ENCODE measurements at places on chromosomes 13 and 19.

DNA sequence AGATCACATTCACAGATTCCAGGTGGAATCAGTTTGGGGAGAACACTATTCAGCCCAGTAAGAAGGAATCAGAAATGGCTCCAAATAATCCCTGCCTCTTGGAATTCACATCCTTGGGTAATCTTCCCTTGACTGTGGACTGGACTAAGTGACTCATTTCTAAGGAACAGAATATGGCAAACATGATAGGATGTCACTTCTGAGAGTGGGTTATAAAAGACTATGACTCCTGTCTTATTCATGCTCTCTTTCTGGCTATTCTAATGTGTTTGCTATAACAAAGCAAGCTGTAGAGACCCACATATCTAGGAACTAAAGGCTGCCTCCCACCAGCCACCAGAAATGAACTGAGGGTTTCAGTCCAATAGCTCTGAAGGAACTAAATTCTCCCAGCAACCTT is 37.8 kb downstream of the MBD3L2B start:
- no peaks in the 10 kb centered on the region for H3K27me3 ChIP-seq
- H3K36me3 ChIP-seq, result peaks cover 35% of the 10 kb centered on the region
- peaks cover 4% of the 10 kb centered on the region for H3K4me1 ChIP-seq
- H3K4me3 ChIP-seq, result no peak overlapping the region
- H3K27ac ChIP-seq, result no peak overlapping the region
- DNase-seq, result no peak

- no peak overlapping the region for H3K27ac ChIP-seq
- H3K4me3 ChIP-seq, result no peak overlapping the region
- H3K27me3 ChIP-seq, result no peaks in the 10 kb centered on the region
- no peaks in the 10 kb centered on the region for H3K36me3 ChIP-seq
Observed at GRCh38 chr13:96540670-96541069, 450.8 kb downstream of the HS6ST3 start.

DNA sequence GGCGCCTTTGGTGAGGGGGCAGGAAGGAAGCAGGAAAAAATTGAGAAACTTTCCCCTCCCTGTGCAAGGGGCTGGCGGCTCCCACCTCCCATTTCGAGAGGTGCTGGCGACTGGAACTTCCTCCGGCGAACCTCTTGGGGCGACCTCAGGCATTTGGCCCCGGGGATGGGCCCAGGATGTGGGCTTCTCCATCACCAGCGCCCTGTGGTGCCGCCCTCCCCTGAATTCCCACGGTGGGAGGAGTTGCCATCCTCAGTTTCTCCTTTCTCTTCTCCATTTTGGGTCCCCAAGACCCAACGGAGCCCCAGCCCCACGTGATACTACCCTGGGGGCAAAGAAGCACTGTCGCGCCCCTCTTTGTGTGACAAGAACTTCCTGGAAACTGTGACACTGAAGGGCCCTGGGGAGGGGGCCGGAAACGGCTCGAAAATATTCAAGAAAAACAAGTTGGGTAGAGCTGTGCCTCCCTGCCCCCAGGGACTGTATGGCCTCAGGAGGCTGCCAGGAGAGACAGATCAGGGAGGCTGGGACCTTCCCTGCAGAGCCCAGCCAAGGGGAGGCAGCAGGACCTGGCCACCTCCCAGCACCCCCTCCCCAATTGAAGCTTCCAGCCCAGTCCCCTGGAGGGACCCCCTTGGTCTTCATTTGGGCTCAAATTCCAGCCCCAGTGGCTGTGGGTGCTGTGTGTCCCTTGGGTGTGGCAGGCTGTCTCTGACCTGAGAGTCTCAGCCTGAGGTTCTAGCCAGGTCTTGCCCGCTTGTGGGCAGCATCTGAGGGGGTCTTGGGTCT is 16.2 kb upstream of the AP1M2 start:
- peaks cover 3% of the 10 kb centered on the region for H3K36me3 ChIP-seq
- H3K27me3 ChIP-seq, result no peaks in the 10 kb centered on the region
- H3K4me1 ChIP-seq, result peaks cover 27% of the 10 kb centered on the region

- peak; percentile 21 for DNase-seq
- peaks cover 4% of the 10 kb centered on the region for H3K36me3 ChIP-seq
- peaks cover 37% of the 10 kb centered on the region for H3K4me1 ChIP-seq
Observed at GRCh38 chr19:46861691-46862502, 1.1 kb downstream of the ARHGAP35 start.

- no peak overlapping the region for H3K27ac ChIP-seq
- peaks cover 5% of the 10 kb centered on the region for H3K27me3 ChIP-seq
- no peaks in the 10 kb centered on the region for H3K36me3 ChIP-seq
- DNase-seq, result no peak
Observed at GRCh38 chr13:76715075-76715474, 171.1 kb downstream of the KCTD12 start.

DNA sequence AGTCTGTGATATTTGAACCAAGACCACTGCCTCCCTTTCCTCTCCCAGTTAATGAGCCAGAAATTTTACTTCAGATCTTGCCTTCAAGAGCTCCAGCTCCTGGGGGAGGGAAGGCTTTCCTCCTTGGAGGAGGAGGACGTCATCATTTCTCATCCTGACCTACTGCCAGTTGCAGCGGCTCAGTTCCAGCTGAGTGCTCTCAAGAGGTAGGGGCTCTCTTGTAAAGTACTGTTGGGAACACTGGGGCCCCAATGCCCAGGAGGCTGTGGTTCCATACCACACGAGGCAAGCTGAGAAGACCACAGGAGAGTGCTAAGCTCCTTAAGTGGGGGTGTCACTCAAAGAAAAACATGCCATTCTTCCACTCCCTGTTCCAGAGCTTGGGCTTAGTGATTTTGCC is 36.2 kb downstream of the METTL21C start:
- H3K4me1 ChIP-seq, result no peaks in the 10 kb centered on the region
- DNase-seq, result no peak
- H3K27ac ChIP-seq, result no peak overlapping the region
- H3K4me3 ChIP-seq, result no peak overlapping the region
- peaks cover 24% of the 10 kb centered on the region for H3K36me3 ChIP-seq

DNA sequence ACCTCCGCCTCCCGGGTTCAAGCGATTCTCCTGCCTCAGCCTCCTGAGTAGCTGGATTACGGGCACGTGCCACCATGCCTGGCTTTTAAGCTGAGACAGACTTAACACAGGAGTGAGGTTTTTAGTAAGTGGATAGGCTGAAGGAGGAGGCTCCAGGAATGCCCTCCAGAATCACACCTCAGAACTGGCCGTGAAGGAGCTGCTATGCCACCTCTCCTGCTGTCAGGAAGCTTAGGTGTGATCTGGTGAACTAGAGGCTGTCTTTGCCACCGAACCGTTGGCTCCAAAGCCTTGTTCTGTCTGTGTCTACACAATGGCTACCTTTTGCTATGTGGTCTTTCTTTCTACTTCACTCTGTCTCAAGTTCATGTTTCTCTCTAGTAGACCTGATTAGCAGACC is 4.2 kb downstream of the PDCD2L start:
- DNase-seq, result no peak
- H3K4me1 ChIP-seq, result peaks cover 19% of the 10 kb centered on the region
- H3K4me3 ChIP-seq, result no peak overlapping the region
- H3K27ac ChIP-seq, result no peak overlapping the region
- peaks cover 15% of the 10 kb centered on the region for H3K36me3 ChIP-seq

- no peaks in the 10 kb centered on the region for H3K36me3 ChIP-seq
- H3K4me1 ChIP-seq, result no peaks in the 10 kb centered on the region
- no peak for DNase-seq
- no peaks in the 10 kb centered on the region for H3K27me3 ChIP-seq
- no peak overlapping the region for H3K4me3 ChIP-seq
- no peak overlapping the region for H3K27ac ChIP-seq
Observed at GRCh38 chr13:46100191-46100815, 4.5 kb downstream of the CPB2 start.

GRCh38 chr13:96473526-96474180 is 383.7 kb downstream of the HS6ST3 start:
- DNase-seq, result no peak
- no peaks in the 10 kb centered on the region for H3K4me1 ChIP-seq
- no peak overlapping the region for H3K4me3 ChIP-seq
- H3K36me3 ChIP-seq, result no peaks in the 10 kb centered on the region
- no peaks in the 10 kb centered on the region for H3K27me3 ChIP-seq

- H3K27me3 ChIP-seq, result no peaks in the 10 kb centered on the region
- no peak for DNase-seq
- no peak overlapping the region for H3K4me3 ChIP-seq
Observed at GRCh38 chr13:28429685-28430290, 65.1 kb downstream of the FLT1 start.

- no peaks in the 10 kb centered on the region for H3K4me1 ChIP-seq
- no peak for DNase-seq
- H3K36me3 ChIP-seq, result no peaks in the 10 kb centered on the region
- no peak overlapping the region for H3K27ac ChIP-seq
- H3K27me3 ChIP-seq, result peaks cover 90% of the 10 kb centered on the region
Observed at GRCh38 chr13:110301083-110301482, 5.9 kb downstream of the COL4A1 start.

Data from activated T-cell treated with anti-CD3 and anti-CD28 coated beads, Interleukin-2, amount 50 U/mL, for 72 hours (primary cell).